ENCODE measurements at places on chromosomes 16 and 17.

GRCh38 chr17:245611-246010, 64.2 kb upstream of the DOC2B start:
- DNase-seq = no peak

- no peak for DNase-seq
These were observed 120.4 kb upstream of the TOM1L1 start for GRCh38 chr17:54780238-54780637.

- no peak for DNase-seq
These were observed 47.8 kb upstream of the NUFIP2 start for GRCh38 chr17:29341726-29342125.

- DNase-seq = no peak
These were observed 41.2 kb downstream of the FANCA start for GRCh38 chr16:89775223-89775622.

GRCh38 chr17:2084766-2085647, 30.1 kb downstream of the HIC1 start:
- DNase-seq = no peak

DNA sequence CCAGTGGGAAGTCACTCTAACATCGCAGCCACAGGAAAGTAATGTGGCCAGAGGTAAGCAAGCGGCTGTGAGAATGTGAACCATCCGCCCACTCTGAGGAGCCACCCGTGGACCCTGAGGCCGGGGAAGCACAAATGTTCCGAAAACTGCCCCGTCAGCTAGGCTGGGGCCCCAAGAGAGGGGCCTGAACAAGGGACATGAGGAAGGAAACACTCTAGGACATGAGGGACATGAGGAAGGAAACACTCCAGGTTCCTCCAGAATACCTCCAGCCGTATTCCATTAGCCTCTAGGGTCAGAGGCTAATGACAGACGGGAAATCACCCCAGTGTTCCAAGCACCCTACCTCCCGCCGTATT, 317 bp downstream of the TEFM start:
- no peak for DNase-seq

DNA sequence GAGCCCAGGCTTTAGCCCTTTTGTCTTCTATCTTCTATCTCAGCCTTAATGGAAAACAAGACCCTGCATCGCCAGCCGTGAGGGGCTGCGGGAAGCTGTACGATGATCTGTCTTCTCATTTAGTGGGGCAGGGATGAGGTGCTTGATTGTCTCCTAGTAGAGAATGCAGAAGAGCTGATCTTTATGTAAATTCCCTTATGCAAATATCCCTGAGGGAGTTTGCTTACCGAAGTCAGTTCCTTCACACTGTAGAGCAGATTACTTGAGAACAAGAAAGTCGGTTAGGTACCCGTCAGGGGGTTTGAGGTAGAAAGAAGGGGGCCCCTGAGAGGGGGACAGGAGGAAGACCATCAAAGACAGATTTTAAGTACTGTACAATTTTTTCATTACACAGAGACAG, 66.2 kb downstream of the IRF8 start:
- DNase-seq = no peak

GRCh38 chr16:15786501-15786900, 70.3 kb downstream of the MYH11 start:
- DNase-seq = no peak

DNA sequence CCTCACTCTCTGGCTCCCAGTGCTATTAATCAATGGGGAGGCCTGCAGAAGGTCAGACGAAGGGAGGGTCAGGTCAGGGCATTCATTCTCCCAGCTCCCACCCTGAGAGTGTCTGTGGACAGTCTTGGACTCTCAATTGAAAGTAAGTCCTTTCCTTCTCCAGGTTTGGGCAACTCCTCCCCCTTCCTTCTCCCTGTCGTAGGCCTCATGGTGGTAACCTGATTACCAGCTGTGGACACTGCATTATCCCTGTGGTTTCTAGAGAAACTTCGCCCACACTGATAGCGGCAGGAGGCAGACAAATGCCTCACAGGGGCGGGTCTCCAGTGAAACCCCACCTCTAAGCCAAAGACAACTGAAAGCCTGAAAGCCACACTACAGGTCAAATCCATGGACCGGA, 57.7 kb upstream of the SLC25A19 start:
- DNase-seq = no peak
